ENCODE measurements at places on chromosomes 2 and 18.

DNA sequence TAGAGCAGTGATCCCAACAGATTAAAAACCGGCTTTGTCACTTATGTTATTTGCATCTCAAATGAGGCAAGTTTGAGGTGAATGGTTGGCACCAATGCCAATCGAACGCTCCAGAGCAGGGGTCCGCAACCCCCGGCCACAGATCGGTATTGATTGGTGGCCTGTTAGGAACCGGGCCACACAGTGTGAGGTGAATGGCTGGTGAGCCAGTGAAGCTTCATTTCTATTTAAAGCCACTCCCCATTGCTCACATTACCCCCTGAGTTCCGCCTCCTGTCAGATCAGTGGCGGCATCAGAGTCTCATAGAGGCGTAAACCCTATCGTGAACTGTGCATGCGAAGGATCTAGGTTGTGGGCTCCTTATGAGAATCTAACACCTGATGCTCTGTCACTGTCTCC, 132.0 kb downstream of the TMEM182 start:
- no peak for DNase-seq

DNA sequence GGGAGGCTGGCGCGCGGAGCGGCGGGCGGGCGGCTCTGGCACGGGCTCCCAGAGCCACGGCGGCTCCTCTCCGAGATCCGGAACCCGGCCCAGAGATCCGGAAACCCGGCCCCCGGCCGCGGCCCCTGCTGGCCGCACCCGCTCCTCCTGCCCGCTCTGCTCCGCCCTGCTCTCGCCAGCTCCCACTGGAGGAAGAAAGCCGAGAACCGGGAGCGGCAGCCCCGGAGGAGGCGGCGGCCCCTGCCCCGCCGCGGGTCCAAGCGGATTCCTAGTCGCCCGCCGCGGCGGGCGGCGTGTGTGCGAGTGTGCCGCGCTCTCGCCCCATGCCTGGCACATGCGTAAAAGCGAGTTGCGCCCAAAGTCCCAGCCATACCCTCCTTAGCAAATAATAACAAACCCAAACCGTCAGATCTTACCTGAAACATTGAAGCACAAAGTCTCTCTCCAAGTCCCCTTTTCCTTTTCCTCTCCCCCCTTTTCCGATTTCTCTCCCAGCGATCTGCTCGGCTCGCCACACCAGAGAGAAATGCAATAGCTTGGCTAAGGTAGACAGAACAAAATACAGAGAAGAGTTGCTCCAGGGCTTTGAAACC, 108.7 kb upstream of the KCTD1 start:
- DNase-seq = no peak

DNA sequence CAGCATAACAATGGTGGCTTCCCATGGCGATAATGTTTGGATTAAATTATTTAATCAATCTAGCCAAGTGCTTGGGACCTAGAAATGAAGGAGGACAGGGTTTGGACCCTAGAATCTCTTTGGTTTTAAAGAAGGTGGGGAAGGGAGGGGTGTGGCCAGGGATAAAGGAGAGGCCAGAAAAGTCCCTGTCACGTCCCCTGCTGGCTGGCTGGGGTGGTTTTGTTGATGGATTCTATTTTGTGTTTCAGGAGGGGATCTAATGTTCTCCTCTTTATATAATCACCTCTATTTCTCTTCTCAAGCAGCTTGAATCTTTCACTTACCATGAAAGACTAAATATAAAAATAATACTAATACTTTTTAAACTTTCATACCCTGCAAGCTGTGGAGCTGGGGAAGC, 52.6 kb upstream of the GALR1 start:
- DNase-seq = no peak

GRCh38 chr2:37873229-37873628, 51.9 kb upstream of the RMDN2 start:
- DNase-seq = no peak

- DNase-seq = no peak
Measured at GRCh38 chr2:65576861-65577601, 144.6 kb upstream of the SPRED2 start.

Data from stimulated activated CD4-positive, alpha-beta T cell treated with anti-CD3 and anti-CD28 coated beads, Interleukin-1b, Interleukin-23, amount 100 ng/mL, for 1 hour (primary cell).